Activated naive CD4-positive, alpha-beta T cell treated with anti-CD3 and anti-CD28 coated beads, Interleukin-2, amount 50 U/mL, for 72 hours (primary cell): ENCODE measurements at places on chromosomes 3 and 15. TPM values are rescaled to one million over a fixed set of nuclear protein-coding genes. Genes with fewer than 3 reads are reported as not detected.

Gene DNAJB8
- not detected for total RNA-seq

Gene CHRFAM7A
- total RNA-seq, result 4.3 TPM

Gene SAMD7
- total RNA-seq, result not detected

Gene FGD5
- total RNA-seq, result not detected

Gene GOLGA8N
- total RNA-seq, result 8.6 TPM

Gene CLRN1
- not detected for total RNA-seq

Gene C3orf18
- 21.4 TPM for total RNA-seq

Gene CYP8B1
- not detected for total RNA-seq

Gene SETD5
- total RNA-seq, result 170 TPM

Gene CLSTN2
- not detected for total RNA-seq

Gene HYKK
- total RNA-seq, result 5.1 TPM

Gene CCDC54
- not detected for total RNA-seq

Gene TSC22D2
- total RNA-seq, result 12.2 TPM

Gene RAB11A
- total RNA-seq, result 188 TPM

Gene HPS3
- total RNA-seq, result 22.3 TPM

Gene ARPIN
- total RNA-seq, result not detected

Gene TEX9
- 0.41 TPM for total RNA-seq

Gene OR5K2
- not detected for total RNA-seq

Gene SCAANT1
- not detected for total RNA-seq

Gene FMN1
- total RNA-seq, result 4.5 TPM

Gene SEMA7A
- 53.6 TPM for total RNA-seq

Gene LCMT2
- total RNA-seq, result 4.4 TPM

Gene SAMMSON
- total RNA-seq, result not detected

Gene PLSCR2
- not detected for total RNA-seq

Gene CADM2
- total RNA-seq, result not detected

Gene ZNF385D
- total RNA-seq, result not detected

Gene ALPK3
- total RNA-seq, result 0.07 TPM

Gene MCF2L2
- 1.5 TPM for total RNA-seq

Gene TTLL13
- 1.0 TPM for total RNA-seq

Gene SLC35G2
- 6.4 TPM for total RNA-seq

Gene DAZL
- total RNA-seq, result not detected

Gene TMEM212
- not detected for total RNA-seq

Gene SPINK8
- total RNA-seq, result not detected

Gene PTX3
- not detected for total RNA-seq

Gene CSPG4
- total RNA-seq, result not detected

Gene GREM1
- total RNA-seq, result not detected

Gene PARP15
- total RNA-seq, result 13.8 TPM

Gene CCR8
- 0.53 TPM for total RNA-seq

Gene GOLGA6D
- not detected for total RNA-seq

Gene SLC9C1
- total RNA-seq, result not detected

Gene ATP13A5
- total RNA-seq, result not detected

Gene AMIGO3
- total RNA-seq, result not detected

Gene PYGO1
- total RNA-seq, result not detected
